ENCODE measurements at places on chromosomes 2 and 18. TPM values are rescaled to one million over a fixed set of nuclear protein-coding genes. Genes with fewer than 3 reads are reported as not detected.

GRCh38 chr2:200408428-200409316 is 101.2 kb downstream of the KCTD18 start:
- no peak overlapping the region for H3K27ac ChIP-seq
- H3K36me3 ChIP-seq, result no peaks in the 10 kb centered on the region
- no peak overlapping the region for H3K4me3 ChIP-seq
- no peaks in the 10 kb centered on the region for H3K27me3 ChIP-seq

DNA sequence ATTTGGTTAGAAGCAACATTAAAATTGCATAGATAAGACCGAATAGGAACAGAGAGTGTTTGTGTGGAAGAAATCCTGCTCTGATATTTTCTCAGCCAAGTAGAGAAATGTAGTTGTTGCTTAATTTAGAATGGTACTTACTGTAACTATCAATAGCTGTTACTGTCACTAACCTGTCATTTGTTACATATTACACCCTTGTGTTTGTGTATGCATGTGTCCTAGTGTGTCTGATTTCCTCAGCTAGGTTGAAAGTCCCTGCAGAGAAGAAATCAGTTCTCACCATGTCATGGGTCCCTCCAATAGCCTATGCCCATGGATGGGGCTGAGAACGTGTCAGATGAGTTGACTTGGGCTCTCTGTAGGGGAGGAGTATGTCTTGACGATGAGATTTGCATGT is 94.4 kb downstream of the SPTBN1 start:
- no peak overlapping the region for H3K4me3 ChIP-seq
- peaks cover 56% of the 10 kb centered on the region for H3K4me1 ChIP-seq
- H3K36me3 ChIP-seq, result no peaks in the 10 kb centered on the region
- no peak overlapping the region for H3K27ac ChIP-seq
- H3K27me3 ChIP-seq, result no peaks in the 10 kb centered on the region
- DNase-seq, result no peak

DNA sequence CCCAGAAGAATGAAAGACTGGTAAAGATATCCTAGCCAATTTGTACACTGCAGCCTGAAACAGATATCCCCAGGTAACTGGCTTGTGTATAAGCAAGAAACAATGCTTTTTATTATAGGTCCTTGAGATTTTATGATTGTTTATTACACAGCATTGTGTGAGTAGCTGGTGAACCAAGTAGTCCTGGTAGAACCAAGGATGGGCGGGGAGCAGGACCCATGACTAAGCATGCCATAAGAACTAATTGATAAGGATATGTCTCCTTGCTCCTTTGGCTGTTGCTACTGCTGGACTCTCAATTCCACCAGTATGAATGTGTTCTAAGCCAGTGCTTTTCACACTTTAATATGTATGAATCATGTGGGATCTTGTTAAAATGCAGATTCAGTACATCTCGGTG is 12.3 kb upstream of the ALMS1 start:
- H3K4me1 ChIP-seq, result no peaks in the 10 kb centered on the region
- no peak overlapping the region for H3K27ac ChIP-seq
- H3K36me3 ChIP-seq, result no peaks in the 10 kb centered on the region
- H3K4me3 ChIP-seq, result no peak overlapping the region

GRCh38 chr2:15348045-15348444 is 213.1 kb downstream of the NBAS start:
- H3K36me3 ChIP-seq, result peaks cover 14% of the 10 kb centered on the region
- no peaks in the 10 kb centered on the region for H3K27me3 ChIP-seq
- H3K27ac ChIP-seq, result no peak overlapping the region

- H3K27me3 ChIP-seq, result no peaks in the 10 kb centered on the region
- H3K4me3 ChIP-seq, result no peak overlapping the region
- peaks cover 86% of the 10 kb centered on the region for H3K36me3 ChIP-seq
Observed at GRCh38 chr2:167253025-167253424, 364.7 kb downstream of the XIRP2 start.

DNA sequence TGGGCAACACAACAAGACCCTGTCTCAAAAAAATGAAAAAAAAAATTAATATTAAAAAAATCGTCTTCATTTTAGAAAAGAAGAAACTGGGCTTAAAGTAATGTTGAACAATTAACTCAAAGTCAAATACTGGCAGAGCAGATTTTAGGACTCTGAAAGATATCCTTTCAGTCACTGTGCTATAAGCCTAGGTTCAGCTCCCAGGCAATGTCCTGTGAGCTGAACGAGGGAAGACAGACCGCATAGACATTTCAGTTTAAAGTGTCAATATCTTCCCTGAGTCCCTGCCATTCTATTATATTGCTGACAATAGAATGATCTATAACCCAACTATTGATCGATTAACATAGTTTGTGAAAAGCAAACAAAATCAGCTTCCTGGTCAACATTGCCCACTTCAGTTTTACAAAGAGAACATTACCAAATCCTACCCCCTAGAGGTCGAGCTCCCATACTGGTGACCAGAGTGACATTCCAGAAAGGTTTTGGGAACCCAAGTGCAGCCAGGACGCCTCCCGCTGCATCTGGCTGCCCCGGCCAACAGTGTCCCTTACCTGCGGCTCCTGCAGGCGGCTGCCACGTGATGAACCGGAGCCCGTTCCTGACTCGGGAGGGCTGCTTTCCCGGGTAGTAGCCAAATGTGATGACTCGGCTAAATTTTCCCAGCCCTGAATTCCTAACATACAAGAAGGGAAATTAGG is 639 bp downstream of the MRO start:
- no peaks in the 10 kb centered on the region for H3K27me3 ChIP-seq
- peak overlapping the region; percentile 59 for H3K27ac ChIP-seq
- peak overlapping the region; percentile 51 for H3K4me3 ChIP-seq
- H3K36me3 ChIP-seq, result no peaks in the 10 kb centered on the region

Gene ACOXL
- total RNA-seq, result not detected

GRCh38 chr2:34368304-34368703 is 769.2 kb upstream of the FAM98A start:
- no peaks in the 10 kb centered on the region for H3K36me3 ChIP-seq
- no peak for DNase-seq
- H3K27me3 ChIP-seq, result no peaks in the 10 kb centered on the region

DNA sequence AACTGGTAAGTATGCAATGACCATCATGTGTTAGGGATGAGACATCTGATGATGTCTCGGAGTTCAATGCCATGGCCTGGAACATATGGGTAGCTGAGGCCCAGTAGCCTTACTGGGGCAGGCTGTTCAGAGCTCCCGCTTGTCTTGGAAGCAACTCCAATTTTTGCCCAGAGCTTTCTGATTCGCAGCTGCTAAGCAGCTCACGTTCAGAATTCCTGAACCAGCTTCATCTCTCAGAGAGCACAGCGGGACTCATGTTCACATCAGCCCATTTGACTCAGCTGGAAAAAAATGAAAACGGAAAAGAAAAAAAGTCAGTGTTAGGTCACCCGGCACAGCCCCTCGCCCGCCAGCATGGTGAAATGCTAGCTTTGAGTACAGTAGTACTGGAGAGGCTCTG is 16.8 kb upstream of the LRATD1 start:
- no peak overlapping the region for H3K4me3 ChIP-seq
- no peaks in the 10 kb centered on the region for H3K4me1 ChIP-seq
- H3K27ac ChIP-seq, result no peak overlapping the region
- H3K27me3 ChIP-seq, result no peaks in the 10 kb centered on the region

Gene VAPA
- 236 TPM for total RNA-seq

- H3K36me3 ChIP-seq, result no peaks in the 10 kb centered on the region
- H3K27ac ChIP-seq, result no peak overlapping the region
- no peaks in the 10 kb centered on the region for H3K4me1 ChIP-seq
- H3K27me3 ChIP-seq, result no peaks in the 10 kb centered on the region
- no peak for DNase-seq
Observed at GRCh38 chr2:57834666-57835065, 211.9 kb upstream of the VRK2 start.

DNA sequence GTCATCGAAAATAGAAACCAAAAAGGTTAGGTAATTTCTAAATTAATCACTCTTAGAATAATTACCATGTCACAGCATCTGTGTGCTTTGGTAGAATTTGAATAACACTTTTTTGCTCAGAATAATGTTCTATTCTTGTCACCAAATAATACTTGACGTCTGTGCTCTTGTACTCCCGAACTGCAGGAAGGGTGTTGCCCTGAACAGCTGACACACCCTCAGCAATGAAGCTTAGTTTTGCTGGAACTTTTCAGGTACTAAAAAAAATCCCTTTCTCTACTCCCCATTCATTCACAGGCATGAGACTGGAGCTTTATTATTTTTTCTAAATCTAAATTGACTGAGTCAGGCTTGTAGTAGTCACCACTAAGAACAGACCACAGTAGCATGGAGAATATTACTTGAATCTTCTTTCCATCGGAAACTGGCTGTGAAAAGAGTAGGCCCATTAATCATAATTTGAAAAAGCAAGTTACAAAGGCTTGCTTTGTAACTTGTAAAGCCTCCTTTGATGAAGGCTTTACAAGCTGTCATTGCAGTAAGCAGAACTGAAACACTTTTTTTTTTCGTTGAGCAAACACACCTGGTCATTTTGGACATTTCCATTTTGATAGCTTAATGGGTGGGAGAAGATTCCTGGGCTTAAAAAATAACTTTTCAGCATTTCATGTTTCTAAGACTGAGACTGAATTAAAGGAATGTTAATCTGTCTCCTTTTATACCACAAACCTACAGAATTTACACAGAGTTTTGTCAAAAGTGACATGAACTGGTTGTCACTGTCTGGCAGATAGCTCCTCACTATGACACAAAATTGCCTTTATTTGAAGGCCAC is 70.3 kb upstream of the PELI1 start:
- no peak for DNase-seq
- peak overlapping the region; percentile 56 for H3K27ac ChIP-seq
- H3K36me3 ChIP-seq, result no peaks in the 10 kb centered on the region
- H3K4me1 ChIP-seq, result no peaks in the 10 kb centered on the region
- H3K27me3 ChIP-seq, result no peaks in the 10 kb centered on the region

DNA sequence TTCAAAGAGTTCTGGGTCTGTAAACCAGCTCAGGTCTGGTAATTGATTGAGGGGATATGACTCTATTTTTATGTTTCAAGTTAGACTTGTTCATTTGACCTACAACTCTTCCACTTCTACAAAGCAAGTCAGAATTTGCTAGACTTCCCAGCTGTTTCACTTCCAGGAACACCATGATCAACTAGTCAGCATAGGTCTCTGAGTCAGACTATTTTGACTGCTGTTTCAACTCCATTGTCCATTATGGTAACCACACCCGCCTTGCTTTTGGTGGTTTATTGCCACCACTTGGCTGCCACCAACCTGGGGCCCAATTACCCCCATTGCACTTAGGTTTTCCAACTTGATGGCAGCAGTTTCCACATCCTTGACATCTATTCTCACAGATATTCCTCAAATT is 116.6 kb downstream of the LAMA3 start:
- H3K36me3 ChIP-seq, result no peaks in the 10 kb centered on the region
- no peaks in the 10 kb centered on the region for H3K4me1 ChIP-seq
- DNase-seq, result no peak
- no peaks in the 10 kb centered on the region for H3K27me3 ChIP-seq
- H3K27ac ChIP-seq, result no peak overlapping the region

- H3K27ac ChIP-seq, result no peak overlapping the region
- no peak for DNase-seq
- H3K27me3 ChIP-seq, result no peaks in the 10 kb centered on the region
- H3K4me3 ChIP-seq, result no peak overlapping the region
- no peaks in the 10 kb centered on the region for H3K4me1 ChIP-seq
- H3K36me3 ChIP-seq, result no peaks in the 10 kb centered on the region
Observed at GRCh38 chr18:68662754-68663153, 52.2 kb downstream of the TMX3 start.

DNA sequence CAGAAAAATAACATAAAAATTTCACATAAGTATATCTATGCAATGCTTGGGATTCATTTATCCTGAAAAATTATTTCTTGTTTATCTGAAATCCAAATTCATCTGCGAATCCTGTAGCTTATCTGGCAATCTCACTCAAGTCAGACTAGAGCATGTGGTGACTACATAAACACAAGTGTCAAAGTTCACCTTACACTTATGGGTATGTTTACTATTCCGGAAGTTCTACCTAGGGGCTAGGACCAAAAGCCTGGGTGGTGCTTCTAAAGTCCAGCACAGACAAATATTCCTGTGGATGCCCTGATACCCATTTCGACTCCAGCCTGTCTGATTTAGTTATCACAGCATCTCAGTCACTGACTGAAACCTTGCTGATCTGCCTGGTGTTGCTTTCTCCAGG is 364.0 kb downstream of the METTL4 start:
- H3K4me3 ChIP-seq, result no peak overlapping the region
- no peaks in the 10 kb centered on the region for H3K36me3 ChIP-seq

DNA sequence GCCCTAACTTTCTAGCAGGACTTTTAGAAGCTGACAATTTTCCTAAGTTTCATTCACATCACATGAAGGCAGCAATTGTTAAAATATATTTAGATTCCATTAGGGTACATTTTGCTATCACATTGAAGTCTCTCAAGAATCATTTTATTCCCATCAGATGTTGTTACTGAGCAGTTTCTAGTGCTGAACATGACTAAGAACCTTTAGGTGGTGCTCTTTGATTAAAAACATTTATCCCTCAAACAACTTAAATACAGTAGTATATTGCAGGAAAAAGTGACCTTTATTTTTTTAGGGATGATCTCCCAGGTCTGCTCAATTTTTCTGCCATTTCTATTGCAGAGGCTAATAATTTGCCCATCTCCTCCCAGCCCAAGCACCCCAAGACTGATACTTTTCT is 22.9 kb upstream of the NARS1 start:
- no peaks in the 10 kb centered on the region for H3K27me3 ChIP-seq
- H3K4me3 ChIP-seq, result no peak overlapping the region
- no peak overlapping the region for H3K27ac ChIP-seq

DNA sequence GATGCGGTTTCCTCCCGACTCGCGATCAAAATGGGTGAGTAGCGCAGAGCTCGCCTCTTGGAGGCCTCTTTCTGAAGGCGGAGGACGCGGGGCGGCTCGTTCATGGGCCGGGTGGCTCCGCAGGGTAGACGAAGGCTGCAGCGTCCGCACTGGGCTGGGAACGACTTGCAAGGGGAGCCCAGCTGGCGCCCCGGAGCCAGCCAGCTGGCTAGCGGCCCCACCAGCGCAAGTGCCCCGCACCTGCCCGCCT is 328 bp upstream of the PASK start:
- H3K4me1 ChIP-seq, result peaks cover 15% of the 10 kb centered on the region
- DNase-seq, result no peak
- H3K27ac ChIP-seq, result peak overlapping the region; percentile 93
- H3K4me3 ChIP-seq, result peak overlapping the region; percentile 72
- peaks cover 4% of the 10 kb centered on the region for H3K36me3 ChIP-seq

GRCh38 chr2:28360718-28361293 is 31.9 kb upstream of the FOSL2 start:
- no peak for DNase-seq
- H3K27ac ChIP-seq, result peak overlapping the region; percentile 52
- H3K36me3 ChIP-seq, result no peaks in the 10 kb centered on the region
- no peaks in the 10 kb centered on the region for H3K27me3 ChIP-seq

Gene LOXHD1
- not detected for total RNA-seq

Gene KCNG2
- total RNA-seq, result not detected

GRCh38 chr2:159098361-159098760 is 129.9 kb downstream of the TANC1 start:
- no peak for DNase-seq
- H3K27me3 ChIP-seq, result no peaks in the 10 kb centered on the region
- no peaks in the 10 kb centered on the region for H3K36me3 ChIP-seq
- peaks cover 18% of the 10 kb centered on the region for H3K4me1 ChIP-seq
- no peak overlapping the region for H3K4me3 ChIP-seq

Gene CTIF
- 25.2 TPM for total RNA-seq

All from gastrocnemius medialis (tissue), 4 donors.